ENCODE measurements at places on chromosomes 6 and 20. TPM values are rescaled to one million over a fixed set of nuclear protein-coding genes. Genes with fewer than 3 reads are reported as not detected.
A peak's percentile ranks its signal among the peaks of the same experiment; 100 is the strongest.

DNA sequence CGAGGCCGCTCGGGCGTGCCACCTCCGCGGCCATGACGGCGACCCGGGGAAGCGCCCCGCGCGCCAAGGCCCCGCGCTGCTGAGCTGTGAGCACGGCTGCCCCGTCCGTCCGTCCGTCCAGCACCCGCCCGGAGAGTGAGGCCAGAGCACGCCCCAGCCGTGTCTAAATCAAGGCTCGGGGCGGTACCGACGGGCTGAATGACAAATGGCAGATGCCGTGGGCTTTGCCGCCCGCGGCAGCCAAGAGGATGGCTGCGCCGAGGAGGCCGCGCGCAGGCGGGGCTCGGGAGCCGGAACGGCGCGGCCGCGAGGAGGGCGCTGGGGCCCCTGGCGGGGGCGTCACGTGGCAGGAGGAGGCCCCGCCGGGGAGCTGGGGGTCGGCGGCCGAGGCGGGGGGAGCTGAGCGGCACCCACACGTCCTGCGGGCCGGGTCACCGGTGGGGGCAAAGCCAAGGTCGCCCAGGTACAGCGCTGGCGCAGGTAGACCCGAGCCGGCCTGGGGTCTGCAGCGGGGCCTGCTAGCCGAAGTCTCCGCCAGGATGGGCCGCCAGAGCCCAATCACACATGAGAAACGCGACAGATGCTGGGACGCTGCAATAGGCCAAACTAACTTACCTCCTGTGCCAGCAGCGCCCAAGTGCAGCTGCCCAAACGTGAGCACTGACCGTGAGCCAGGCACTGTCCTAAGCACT is at the start of gene PLAGL1:
Gene PLAGL1, minus strand, starts transcription at position 140 of the 692 bp plus-strand sequence. CDS start 60,123 bp downstream, outside the sequence.
- DNase-seq, result peak; percentile 57

DNA sequence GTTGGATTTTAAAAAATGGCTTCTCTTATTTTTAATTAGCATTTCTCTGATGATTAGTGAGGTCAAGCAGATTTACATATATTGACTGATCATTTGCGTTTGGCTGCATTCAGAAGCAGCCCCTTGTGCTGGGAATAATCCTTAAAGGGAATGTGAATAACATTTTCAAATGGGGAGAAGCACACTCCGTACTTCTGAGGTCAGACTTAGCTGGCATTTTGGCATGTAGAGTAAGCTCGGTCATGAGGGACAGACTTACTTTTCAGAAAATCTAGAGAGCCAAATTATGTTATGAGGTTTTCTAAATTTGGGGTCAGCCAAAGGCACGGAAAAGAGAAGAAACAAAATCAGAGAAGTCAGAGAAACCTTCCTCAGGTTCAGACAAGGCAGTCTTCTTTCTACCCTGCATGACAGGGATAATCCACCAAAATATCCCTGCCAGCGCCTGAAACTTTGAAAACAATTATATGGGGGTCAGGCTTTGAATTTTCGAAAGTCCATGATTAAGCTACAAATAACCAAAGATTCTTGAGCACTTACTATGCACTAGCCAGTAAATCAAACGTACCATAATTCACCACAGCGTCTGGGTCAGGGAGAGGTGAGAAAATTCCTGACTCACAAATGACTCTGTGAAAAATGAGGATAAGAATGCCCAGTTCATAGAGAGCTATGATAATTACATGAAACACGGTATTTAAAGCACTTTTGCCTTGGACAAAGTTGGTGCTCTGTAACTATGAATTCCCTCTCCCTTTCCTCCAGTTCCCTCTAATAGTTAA is 44.9 kb downstream of the ADAT2 start:
- DNase-seq, result peak; percentile 64

DNA sequence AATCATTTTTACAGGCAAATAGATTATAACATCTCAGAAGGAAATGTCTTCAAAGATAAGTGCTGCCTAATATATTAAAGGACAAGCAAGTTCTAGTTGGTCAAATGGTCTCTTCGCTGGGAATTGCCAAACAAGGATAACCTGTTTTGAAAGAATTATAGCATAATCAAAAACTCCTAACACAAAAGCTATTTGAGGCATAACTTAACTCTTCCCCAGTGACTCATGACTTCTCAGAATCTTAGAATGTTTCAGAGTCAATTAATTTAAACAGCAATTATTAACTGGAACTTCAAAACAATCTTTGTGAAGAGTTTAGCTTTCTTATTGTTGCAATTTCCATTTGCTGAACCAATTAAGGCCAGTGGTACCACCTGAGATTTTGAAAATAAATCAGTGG is 126.6 kb downstream of the MTFR2 start:
- peak; percentile 39 for DNase-seq

KIFC1 gene
- 47.5 TPM for polyA plus RNA-seq

- no peak for DNase-seq
Observed at GRCh38 chr6:149901444-149902140, 3.7 kb upstream of the RAET1E start.

DNA sequence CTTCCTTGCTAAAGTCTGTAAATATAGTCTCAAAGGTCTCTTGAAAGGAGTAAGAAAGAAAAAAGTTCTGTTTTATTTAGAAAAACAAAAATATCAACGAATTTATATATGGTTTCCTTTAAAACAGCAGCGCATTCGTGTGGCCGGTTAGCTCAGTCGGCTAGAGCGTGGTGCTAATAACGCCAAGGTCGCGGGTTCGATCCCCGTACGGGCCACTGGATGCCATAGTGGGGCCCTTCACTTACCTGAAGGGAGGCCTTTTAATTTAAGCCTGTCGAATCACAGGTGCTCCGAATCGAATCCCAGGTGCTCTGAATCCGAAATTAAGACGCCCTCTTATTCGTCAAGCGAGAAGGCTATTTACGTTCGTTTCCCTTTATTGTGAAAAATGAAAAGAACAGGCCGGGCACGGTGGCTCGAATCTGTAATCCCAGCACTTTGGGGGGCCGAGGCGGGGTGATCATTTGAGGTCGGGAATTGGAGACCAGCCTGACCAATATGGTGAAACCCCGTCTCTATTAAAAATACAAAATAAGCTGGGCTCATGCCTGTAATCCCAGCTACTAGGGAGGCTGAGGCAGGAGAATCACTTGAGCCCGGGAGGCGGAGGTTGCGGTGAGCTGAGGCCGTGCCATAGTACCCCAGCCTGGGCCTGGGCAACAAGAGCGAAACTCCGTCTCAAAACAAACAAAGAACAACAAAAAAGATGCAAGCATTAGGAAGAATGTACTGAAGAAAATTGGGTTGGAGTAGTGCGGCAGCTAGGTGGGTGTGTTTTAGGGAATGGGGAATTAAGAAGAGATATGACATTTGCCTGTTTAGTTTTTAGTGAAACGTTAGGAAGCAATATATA is 195.8 kb upstream of the ZNF184 start:
- DNase-seq, result peak; percentile 88

GRCh38 chr6:7419065-7419464 is 29.5 kb downstream of the RIOK1 start:
- DNase-seq, result no peak

TNFRSF21 gene
- 89.7 TPM for polyA plus RNA-seq

GRCh38 chr6:39080246-39080875 is 31.8 kb downstream of the GLP1R start:
- no peak for DNase-seq

ERGIC3 gene
- 281 TPM for polyA plus RNA-seq

C6orf118 gene
- polyA plus RNA-seq, result not detected

Measured in mammary epithelial cell (primary cell).